ENCODE measurements at places on chromosomes 2 and 18.
A peak's percentile ranks its signal among the peaks of the same experiment; 100 is the strongest.

DNA sequence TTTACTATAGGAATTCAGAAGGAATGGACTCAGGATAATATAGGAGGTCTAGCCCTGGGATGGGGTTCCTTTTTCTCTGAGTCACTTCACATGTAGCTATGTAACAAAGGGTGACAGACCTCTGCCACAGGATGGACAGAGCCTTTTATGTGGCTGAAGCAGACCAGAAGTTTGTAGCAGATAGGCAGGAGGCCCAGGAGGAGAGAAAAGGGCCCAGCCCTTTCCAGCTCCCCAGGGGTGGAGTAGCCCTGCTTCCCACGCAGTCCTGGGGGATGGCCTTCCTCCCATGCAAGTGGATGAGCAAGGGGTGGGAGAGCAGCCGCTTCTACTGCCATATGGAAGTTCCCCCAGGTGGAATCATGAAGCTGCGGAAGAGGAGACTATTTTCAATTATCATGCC, 40.3 kb downstream of the ARMC9 start:
- DNase-seq, result no peak

GRCh38 chr2:144825331-144826020, 305.6 kb upstream of the ZEB2 start:
- DNase-seq, result no peak

GRCh38 chr2:213015387-213016165, 135.8 kb downstream of the IKZF2 start:
- no peak for DNase-seq

DNA sequence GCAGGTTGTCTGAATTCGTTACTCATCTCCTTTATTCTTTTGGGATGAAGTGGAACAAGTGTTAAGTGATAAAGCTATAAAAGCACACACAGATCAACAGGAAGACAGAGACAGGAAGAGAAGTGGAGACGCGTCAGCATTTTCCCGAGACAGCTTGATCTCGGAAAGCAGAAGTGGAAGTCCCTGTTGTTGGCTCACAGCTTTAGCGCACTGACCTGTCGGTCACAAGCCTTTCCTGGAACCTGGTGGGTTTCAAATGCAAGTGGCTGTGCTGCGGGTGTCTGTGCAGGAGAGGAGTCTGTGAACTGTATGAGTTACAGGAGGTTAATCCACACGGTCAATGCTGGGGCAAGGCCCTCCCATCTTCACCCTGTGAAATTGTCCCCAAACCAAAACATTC, 116.6 kb upstream of the PELI1 start:
- DNase-seq, result no peak

DNA sequence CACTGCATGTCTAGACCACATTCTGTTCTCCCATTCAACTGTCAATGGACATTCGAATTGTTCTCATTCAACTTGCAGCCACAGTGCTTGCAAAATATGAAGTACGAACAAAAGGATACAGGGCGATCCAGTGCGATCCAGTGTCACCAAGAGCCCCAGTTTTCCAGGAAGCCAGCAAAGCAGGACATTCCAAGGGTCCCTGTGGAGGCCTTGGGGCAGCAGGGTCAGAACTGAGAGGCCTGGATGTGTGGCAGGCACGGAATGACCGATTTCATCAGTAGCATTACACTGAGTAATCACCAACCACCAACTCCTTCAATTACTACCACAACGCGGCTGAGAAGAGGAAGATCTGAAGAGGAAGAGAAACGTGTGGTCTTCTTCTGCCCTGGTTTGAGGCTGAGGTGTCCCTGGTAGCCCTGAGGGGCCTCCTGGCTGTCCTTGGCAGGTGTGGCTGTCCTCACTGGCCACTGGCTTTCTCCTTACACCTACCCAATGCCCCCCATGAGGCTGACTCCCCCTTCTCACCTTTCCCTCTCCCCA, 172.7 kb upstream of the FHL2 start:
- no peak for DNase-seq

DNA sequence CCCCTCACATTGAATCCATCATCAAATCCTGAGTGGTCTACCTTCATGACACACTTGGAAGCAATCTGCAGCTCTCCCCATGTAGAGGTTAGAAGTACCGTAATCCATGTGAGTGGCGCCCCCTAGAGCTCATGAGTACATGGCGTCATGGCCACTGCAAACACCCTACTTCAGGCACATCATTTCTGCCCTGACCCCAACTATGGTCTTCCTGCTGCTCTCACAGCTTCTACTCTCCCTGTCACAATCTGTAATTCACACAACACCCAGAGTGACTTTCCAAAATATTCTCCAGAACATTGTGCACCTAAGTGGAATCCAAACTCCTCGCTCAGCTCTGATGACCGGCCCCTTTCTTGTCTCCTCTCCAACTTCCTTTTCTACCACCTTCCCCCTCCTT, 141.9 kb downstream of the ANKRD44 start:
- peak; percentile 58 for DNase-seq

DNA sequence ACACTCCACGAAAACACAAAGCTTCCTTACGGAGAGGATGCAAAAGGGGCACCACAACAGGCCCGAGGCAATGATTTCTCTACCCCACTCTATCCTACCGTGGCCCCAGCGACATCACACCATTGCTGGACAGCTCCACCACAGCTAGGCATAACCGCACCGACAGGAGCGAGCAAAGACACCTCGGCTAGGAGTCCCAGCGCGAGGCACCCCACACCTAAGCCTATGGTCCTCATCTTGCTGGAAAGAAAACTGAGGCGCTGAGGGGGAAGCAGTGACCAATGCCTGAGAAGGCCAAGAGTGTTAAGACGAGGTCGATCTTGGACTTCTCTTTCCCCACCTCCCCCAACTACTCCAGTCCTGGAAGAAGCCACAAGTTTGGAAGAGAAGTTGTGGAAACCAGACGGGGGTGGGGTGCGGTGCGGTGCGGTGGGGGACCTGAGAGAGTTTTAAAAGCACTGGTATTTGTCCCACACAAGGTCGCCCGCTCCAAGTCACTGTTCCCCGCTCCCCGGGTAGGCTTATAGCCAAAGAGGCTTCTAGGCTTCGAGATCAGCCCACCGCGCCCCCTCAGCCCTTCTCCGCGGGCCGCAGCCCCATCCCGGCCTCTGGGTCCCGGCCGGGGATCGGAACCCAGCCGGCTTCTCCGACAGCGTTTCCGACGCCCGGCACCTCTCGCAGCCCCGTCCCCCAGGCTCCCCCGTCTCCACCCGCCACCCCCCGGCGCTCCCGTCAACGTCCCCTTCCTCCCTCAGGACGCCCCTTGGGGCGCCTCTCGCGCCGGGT, 766 bp downstream of the PDE6D start:
- no peak for DNase-seq

DNA sequence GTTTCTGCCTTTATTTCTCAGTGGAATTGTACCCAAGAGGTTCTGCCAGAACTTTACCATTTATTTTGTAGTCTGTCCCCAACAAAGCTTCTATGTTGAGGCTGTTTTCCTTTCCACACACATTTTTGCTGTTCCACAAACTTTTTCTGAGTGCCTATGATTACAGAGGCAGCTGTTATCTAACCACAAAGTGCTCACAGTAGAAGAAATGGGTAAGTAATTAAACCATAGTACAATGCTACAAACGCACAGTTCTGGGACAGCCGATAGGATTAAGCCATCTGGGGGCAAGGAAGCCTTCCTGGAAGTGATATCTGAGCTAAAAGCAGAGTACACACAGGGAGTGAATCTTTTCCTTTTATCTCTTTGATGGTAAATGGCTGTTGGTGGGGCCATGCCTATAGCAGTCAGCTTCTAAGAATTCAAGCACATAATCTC, 3.9 kb upstream of the MGAT4A start:
- DNase-seq, result no peak

- no peak for DNase-seq
These were observed 180.6 kb downstream of the FSIP2 start for GRCh38 chr2:185919155-185919554.

DNA sequence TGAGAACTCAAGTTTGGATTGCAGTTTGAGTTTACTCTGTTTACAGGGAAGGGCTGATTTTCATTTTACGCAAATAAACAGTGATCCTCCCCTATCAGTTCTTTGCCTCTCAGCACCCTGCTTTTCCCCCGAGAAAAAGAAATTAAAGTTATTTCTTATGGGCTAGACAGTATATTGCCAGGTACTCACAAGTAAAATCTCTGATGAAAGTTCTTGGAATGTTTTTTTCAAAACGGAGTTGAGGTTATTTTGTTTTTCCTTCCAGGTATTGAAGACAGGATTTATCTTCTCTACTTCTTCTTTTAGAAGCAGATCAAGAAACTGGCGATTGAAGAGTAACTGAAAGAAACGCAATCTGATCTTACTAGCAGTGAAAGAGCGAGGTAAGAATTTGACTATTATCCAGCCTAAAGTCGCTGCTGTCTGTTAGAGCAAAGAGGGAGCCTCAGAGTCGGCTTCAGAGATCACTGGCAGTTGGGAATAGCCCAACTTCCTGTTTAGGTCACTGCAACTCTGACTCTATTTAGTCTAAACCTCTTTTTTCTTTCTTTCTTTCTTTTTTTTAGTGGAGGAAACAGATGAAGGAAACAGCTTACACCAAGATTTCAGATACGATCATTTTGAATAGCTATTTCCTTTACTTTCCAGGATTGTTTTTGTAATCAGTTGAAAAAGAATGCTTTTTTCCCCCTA, at the start of gene TFPI:
Gene TFPI, minus strand, starts transcription at position 425 of the 693 bp plus-strand sequence. CDS start 50,667 bp downstream, outside the sequence.
- DNase-seq, result no peak

DNA sequence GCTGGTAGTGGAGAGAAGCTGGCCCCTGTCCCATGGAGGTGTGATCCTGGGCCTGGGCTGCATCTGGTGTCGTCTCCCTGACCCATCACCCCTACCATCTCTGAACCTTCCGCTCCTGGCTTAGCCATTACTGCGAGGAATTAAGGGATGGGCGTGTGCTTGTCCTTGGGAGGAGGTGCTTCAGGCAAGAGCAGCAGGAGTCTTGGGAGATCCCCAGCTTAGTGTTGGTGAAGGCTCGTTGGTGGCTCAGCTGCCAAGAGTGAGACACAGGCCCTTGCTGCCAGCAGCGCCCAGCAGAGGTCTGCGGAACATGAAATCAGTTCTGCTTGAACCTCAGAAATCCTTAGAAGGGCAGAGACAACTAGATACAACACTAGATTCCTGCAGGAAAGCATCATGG, 59.9 kb upstream of the TGFA start:
- DNase-seq, result no peak

DNA sequence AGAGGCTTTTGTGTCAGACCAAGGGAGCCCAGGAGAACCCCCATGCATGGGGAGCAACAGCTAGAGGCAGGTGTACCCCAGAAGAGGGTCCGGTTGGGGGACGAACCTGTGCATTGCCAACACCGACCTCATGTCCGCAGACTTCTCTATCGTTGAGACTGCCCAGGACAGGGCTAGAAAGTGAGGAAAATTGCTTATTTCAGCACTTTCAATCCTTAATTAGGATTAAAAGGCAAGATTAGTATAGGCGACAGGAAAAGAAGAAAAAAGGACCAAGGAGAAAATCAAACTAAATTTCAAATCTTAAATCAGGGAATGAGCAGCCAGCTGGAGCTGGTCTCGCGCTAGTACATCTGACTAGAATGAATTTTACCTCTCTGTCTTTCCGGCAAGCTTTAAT, 438.9 kb upstream of the SOX11 start:
- no peak for DNase-seq

DNA sequence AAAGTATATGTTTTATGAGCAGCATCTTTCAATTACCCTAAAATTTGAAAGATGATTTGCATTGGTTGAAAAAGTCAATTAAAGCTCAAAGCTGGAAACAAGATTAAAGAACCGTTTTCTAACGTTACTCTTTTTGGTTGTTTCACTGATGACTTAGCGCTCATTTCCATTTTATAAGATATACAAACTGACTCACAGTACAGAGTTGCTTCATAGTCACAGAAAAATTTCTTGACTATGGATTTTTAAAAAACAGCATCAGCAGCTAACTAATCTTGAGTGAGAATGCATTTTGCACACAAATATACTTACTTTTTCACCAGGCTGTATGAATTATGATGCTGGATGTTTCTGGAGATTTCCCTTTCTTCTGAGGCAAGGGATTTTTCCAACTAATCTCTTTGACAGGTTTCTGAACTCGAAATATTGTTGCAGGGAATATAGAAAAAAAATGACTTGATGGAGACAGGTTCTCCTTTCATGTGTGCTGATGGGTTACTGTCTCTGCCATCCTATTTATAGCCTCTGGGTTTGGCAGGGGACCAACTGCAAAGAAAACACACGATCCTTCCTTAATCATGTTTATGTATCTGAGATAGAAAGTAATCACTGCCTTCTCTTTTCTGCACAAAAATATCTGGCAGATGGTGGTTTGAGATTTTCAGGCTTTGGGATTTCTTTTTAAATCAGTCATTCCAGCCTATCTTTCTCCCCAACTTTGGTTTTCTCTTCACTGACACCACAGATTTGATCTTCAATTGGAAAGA, 129.4 kb upstream of the DAPL1 start:
- no peak for DNase-seq

GRCh38 chr2:68766376-68766845, 31.8 kb downstream of the ARHGAP25 start:
- DNase-seq, result peak; percentile 41

All from stimulated activated CD8-positive, alpha-beta memory T cell treated with anti-CD3 and anti-CD28 coated beads, Interleukin-12 subunit alpha, Interleukin-12 subunit beta, amount 100 ng/mL, for 1 hour (primary cell).